ENCODE measurements at places on chromosomes 6 and 20.

GRCh38 chr6:139028215-139028657 is 309 bp upstream of the ABRACL start:
- no peak for DNase-seq

DNA sequence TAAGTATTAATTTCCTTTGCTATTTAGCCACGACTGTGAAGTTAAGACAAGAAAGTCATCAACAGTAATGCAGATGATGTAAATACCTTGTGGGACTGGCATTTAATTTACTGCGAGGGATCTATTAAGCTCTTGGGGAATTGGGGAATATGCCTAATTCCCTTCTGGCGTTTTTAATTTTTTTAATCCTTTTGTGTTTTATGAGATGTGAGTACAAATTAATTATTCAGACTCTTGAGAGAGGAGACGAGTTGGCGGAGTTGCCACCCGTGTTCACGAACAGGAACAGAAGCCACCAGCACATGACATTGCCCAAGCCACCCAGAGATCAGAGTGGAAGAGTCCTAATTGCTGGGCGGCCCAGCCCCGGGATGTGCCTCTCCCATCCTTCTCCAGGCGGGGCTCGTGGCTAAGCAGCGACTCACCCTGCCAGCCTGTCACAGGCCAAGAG is 533 bp upstream of the CRYBG1 start:
- no peak for DNase-seq

DNA sequence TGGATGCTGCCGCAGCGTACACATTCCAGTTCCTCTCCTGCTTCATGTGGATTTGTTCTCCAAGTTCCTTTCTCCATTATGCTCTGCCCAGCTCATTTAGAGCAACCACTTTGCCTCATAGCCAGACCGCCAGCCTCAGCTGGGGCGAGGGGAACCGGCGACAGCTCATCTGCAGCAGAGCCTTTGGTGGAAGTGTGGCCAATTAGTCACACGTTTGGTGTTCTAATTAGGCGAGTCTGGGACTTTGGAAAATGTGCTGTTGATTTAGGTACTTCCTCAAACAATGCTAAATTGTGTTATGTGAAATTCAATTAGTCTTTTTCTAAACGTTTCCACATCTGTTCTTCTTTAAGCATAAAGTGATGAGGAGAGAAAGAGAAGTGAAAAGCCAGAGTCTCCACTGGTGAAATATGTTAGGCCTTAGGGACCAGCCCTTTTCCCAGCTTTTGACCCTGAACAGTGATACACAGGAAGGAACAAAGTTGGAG is 217.9 kb downstream of the TBX18 start:
- no peak for DNase-seq

- DNase-seq: peak; percentile 93
Measured at GRCh38 chr6:33314515-33314942, 651 bp upstream of the TAPBP start.

DNA sequence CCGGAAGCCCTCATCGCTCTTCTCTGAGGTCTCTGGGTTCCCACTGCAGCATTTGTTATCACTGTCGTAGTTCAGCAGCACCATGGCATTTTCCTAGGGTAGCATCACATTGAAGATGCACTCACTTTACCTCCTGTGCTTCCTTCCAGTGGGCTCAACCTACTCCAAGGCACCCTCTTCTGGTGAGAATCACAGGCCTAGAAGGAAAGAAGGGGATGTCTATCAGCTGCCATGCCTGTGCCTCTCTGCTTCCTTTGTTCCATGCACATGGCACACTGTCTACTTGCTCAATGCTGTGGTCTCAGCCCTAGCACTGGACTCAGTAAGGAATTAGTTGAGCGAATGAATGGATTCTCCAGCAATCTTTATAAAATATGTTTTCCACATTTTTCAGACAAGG is 22.6 kb downstream of the CST4 start:
- DNase-seq: no peak

- DNase-seq: peak; percentile 45
Measured at GRCh38 chr20:43040427-43040826, 149.3 kb downstream of the PTPRT start.

DNA sequence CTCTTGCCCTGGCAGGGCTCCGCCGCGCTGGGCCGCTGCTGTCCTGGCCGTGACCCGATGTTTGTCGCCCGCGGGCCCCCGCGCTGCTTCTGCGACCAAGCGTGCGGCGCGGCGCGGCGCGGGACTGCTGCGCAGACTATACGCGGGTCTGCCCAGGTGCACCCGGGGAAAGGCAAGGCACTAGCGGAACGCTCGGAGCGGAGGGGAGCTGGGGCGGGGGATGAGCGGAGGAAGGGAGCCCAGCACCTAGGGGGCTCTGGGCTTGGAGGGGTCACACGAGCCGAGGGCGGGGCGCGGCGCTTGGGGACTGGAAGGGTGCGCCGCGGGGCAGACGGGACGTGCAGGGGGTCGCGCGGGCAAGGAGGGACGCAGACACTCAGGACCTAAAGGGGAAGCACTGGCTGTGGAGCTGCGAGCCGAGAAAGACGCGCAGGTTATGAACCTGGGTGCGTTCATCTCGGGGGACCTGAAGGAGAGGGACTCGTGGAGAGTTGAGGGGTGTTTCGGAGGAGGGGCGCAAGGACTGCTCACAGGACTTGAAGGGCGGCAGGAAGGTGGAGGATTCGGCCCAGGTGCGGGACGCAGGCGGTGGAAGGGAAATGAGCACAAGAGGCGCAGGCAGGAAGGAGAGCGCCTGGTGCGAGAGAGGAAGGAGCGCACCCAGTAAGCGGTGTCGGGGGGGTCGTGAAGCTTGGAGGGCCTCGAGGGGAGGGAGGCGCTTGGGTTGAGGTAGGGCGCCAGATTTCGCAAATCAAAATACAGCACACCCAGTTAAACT is 40.8 kb upstream of the ZNFX1 start:
- DNase-seq: no peak

- no peak for DNase-seq
Measured at GRCh38 chr6:149169761-149170511, 147.6 kb upstream of the TAB2 start.

DNA sequence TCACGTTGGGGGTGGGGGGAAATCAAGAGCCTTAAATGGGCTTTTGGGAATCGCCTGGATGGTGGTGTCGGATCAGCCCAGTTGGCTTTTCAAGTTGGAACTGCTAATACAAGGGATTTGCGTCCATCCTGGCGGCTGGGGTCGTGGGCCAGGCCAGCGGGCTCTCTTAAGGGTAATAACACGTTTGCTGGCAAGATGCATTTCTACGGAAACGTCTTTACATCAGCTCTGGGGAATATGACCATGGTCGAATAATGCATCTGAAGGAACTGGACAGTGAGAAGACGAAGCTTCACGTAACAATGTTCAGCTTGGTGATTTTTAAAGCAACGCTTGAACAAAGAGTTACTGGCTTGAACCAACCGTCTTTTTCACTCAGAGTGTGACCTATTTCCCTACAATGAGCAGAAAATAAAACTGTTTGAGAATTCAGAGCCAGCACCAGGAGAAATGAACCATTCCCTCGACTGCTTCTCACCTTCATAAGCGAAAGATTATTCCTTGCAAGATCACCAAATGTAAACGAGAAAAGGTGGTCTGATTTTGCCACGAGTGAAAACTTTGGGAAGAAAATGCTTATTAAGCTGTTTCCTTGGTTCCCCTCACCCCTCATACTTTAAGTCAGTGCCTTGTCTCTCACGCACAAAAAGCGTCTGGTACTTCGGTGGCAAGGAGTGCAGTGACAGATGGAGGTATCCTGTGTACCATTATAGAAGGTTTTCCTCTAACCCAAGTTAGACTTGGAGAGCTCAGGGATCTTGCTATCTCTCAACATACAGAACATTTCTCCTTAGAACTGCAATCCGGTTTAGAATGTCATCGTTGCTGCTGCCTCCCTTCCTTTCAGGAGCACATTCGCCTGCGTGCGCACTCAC is 1.4 kb upstream of the MARCKS start:
- peak; percentile 67 for DNase-seq

GRCh38 chr20:20214757-20215275 is 153.1 kb upstream of the INSM1 start:
- no peak for DNase-seq

DNA sequence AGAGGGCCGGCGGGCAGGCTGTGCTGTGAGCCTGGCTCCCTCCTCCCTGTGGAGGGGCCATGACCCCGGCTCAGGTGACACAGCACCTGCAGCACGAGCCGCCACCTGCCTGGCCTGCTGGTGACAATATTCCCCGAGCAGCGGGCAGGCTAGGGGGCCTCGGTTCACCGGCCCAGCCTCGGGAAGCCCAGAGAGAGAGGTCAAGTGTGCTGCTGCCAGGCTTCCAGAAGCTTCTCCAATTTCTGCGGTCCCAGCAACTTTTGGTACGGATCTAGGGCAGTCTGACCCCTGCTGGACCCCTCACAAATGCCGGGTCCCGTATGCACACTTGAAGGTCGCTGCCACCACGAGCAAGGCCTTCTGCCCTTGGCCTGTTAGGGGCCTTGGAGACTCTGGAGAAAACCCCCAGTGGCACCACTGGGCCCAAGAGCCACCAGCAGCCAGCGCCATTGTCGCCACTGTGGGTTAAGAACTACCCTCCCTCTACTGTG is 38.6 kb upstream of the NOL4L start:
- DNase-seq: no peak

GRCh38 chr20:32387252-32387651 is 29.1 kb downstream of the ASXL1 start:
- no peak for DNase-seq

GRCh38 chr6:166462461-166463135 is 79.9 kb upstream of the MPC1 start:
- DNase-seq: no peak

DNA sequence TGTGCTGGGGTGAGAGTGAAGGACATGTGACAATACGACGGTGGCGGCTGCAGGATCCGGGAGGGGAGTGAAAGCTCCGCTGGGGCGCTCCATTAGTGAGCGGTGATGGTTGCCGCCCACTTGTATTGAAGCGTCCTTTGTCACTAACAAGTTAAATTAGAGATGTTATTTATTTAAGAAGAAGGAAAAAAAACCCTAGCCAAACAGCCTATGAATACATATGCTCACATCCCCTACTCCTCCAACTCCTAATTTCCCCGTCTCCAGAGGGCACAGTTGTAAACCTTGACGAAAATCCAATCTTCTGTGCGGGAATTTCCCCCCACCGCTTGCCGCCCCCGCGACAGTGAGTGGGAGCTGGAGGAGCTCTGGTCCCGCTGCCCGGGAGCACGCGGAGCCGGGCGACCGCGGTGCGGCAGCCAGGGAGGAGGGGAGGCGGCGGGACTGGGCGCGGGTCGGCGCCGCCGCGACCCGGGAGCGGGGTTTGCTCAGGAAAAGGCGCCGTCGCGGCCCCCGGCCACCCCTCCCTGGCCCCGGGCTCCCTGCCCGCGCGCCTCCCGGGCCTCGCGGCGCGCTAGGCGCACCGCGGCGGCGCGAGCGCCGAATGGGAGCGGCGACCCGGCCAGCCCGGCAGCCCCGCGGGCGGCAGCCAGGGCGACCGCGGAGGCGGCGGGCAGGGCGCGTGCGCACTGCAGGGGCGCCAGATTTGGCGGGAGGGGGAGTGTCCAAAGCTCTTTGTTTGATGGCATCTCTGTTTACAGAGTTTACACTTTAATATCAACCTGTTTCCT is at the start of gene MYB:
TSS of gene MYB (plus strand) at position 767 of the 791 bp plus-strand sequence. CDS start 206 bp downstream, outside the sequence.
- DNase-seq: peak; percentile 75

DNA sequence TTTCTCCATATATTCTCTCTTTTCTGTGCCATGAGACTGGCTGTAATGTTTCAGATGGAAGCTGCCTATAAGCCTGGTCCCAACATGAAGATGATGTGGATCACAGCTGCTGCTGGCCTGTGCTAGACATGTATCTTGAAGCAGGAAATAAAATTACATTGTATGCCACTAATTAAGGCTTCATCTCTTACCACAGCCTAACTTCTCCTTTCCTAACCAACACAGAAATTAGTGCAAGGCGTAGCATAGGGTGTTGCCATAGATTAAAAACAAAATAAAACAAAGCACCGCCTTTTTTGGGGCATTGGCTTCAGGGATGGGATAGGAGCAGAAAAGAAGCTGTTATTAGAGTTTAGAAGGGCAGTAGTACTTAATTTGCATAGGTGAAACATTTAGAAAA is 4.7 kb upstream of the SLC17A4 start:
- DNase-seq: no peak

DNA sequence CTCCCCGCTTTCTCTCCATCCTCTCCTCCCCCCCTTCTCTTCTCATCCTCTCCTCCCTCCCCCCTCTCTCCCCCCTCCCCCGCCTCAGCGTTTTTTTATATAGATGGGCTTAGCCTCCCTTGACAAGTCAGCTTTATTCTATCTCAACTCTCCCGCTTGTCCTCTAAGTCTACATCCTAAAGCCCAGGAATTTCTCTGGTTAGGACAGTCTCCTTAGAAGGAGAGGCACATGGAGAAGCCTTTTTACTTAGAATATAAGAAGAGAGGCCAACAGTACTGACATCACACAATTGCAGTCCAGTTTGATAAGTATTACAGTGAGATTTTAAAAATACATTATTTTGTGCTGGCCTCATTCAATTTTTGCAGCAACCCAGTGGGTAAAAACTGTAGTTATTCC is 83.5 kb downstream of the LYRM2 start:
- no peak for DNase-seq

Measured in trophoblast cell (in vitro differentiated cells and primary cell).